Activated naive CD8-positive, alpha-beta T cell treated with anti-CD3 and anti-CD28 coated beads, Interleukin-2, amount 10 ng/mL, durations not matched to agents 7 days and 5 days (primary cell): ENCODE measurements at places on chromosomes 7 and 10.

DNA sequence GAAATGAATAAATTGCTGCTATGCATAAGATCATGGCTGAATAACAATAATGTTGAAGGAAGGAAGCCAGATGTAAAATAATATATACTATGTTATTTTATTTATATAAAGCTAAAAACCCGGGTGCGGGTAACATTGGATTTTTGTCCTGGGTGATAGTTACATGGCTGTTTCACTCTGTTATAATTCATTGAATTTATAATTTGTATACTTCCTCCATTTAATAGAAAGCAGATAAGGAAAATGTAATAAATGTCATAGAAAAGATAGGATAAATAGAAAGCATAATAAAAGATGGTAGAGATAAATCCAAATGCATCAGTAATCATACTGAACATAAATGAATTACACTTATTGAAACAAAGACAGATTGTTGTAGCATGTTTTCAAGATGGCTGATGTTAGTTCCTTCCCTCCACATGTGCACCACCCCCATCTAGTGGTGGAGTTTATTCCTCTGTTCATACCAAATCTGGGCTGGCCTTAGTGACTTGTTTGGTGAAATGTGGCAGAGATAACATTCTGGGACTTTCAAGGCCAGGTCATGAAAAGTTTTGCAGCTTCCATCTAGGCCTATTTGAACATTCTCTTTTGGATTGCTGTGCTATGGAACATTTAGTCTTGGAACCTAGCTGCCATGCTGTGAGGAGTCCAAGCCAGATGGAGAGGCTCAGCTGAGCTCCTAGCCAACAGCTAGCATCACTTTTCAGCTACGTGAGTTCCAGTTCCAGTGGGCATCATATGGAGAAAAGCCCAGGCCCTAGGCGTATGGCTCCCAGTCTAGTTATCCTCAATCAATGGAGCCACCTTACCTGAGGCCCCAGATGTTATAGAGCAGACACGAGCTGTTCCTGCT lies 46.9 kb downstream of the AHCYL2 start:
- no peak for DNase-seq

DNA sequence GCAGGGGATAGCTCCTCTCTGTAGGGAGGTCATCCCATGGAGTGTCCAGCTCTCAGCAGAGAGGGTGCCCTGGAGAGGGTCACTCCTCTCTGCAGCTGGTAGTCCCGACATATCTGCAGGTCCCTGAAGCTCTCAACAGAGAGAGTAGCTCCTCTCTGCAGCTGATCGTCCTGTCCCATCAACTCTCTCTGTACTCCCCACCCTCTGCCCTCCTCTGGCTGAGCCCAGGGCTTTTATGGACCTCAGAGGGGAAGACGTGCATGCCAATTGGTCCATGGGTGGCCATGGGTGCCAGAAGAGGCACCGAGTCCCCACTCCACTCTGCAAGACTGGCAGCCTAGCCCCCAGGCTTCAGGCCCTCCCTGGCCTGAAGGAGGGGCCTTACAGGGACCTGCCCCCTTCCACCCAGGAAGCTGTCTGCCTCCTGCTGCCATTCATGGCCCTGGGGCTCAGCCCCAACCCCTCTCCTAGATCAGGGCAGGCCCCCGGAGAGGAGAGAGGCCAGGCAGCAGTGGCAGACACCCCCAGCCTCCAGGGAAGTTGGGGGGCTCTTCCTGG lies 9.0 kb upstream of the BLVRA start:
- no peak for DNase-seq

DNA sequence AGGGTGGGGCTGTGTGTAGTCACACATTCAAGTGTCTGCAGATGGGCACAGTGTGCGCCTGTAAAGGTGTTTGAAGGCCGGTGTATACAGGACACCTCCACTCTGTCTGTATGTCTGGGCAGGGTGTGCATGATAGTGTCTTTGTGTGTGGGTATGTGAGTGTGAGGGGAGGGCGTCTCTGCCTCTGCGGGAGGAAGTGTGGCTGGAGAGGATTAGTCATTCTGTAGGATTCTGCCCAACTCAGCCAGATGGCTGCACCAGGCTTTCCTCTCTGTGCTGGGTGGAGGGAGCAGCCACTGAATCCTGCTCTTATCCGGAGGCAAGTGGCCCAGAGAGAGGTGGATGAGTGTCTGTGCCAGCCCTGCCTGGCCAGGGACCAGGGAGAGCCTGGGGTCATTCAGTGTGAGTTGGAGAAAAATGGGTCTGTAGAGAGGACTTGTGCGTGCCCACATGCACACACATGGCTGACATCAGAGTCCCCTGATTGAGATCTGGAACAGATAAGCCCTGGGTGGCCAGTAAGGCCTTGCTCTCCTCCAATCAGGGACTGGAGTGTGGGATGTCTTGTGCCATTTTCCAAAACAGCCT lies 1.7 kb downstream of the SFXN3 start:
- DNase-seq: no peak

GRCh38 chr10:71276873-71277272 lies 42.2 kb upstream of the SLC29A3 start:
- no peak for DNase-seq

GRCh38 chr10:103241262-103242011 lies 4.2 kb upstream of the RPEL1 start:
- no peak for DNase-seq

GRCh38 chr7:91457208-91457607 lies 193.0 kb downstream of the FZD1 start:
- DNase-seq: no peak

- DNase-seq: peak; percentile 64
These were observed 67.5 kb downstream of the PFKFB3 start for GRCh38 chr10:6269953-6270867.

DNA sequence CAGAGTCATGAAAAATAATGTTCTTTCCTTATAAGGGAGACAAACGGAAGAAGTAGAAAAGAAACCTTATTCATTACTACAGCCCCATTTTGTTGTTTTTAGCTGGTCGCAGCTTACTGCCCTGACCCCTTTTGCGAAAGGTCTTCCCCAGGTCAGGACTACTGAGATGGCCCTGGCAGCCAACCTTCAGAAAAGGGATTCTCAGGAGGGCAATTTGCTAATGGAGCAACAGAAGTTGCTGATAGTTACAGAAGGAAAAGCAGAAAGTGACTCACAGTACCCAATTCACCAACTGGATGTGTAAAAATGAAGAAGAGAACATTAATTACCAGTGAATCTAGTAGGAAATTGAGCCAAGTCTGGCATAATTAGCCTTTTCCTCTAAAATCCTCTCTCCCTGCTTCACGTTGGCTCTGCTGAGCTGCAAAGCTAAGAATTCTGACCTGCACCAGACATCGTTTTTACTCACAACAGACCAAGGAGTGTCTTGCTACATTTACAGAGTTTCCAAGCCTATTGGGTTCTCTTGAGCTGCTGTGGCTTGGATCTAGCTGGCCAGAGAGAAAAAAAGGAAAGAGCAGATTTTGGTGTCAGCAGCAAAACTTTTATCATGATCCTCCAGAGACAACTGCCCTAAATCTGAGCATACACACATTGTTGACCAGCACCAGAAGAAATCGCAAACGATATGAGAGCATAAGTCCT lies 499.9 kb upstream of the FZD8 start:
- no peak for DNase-seq

DNA sequence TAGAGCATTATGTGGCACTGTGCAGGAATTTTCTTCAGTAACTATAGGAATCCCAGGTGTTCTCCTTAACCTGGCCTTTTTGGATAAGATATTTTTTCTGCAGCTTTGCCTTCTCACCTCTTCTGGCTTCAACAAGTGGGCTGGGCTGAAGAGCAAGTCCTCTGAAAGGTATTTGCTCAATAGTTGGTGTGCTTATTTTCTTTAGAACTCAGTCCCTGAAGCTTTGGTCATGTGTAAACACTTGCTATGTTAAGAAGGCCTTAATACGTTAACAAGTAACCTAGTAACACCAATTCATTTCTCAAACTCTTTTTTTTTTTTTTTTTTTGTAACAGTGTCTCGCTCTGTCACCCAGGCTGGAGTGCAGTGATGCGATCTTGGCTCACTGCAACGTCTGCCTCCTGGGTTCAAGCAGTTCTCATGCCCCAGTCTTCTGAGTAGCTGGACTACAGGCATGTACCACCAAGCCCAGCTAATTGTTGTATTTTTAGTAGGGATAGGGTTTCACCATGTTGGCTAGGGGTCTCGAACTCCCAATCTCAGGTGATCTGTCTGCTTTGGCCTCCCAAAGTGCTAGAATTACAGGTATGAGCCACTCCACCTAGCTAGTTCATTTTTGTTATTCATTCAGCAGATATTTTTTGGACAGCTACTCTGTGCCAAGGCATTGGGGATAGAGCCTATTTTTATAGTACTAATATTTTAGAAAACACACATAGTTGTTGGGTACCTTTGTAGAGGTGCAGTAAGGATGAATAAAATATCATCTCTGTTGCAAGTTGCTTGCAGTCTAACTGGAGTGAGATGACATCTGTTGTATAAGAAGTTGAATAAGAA lies 164.6 kb downstream of the SND1 start:
- DNase-seq: no peak

DNA sequence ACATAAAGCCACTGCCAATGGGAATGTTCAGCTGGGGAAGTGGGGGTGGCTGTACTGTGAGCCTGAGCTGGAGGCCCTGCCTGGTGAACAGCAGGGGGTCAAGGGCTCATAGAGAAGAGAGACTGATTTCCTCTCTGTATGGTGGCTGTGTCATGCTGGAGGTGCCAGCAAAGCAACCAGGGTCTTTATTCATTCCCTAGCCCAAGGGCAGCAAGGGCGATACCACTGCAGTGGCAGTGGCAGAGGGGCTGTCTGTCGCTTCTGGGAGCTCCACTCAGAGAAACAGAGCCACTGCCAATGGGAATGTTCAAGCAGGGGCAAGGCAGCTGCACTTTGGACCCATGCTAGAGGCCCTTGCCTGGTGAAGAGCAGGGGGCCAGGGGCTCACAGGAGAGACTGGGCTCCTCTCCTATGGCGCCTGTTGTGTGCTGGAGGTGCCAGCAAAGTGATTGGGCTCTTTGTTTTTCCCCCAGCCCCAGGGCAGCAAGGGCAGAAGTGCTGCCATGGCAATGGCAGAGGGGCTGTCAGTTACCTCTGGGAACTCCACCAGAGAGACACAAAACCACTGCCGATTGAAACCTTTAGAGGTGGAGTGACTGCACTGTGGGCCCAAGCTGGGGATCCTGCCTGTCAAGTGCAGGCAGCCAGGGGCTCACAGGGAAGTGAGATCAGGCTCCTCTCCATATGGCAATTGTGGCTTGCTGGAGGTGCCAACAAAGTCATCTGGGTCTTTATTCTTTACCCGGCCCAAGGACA lies 545.1 kb downstream of the SH2D4B start:
- no peak for DNase-seq

GRCh38 chr10:9450801-9451200 lies 1396.3 kb downstream of the GATA3 start:
- DNase-seq: no peak

GRCh38 chr7:27689150-27689549 lies 26.5 kb upstream of the HIBADH start:
- no peak for DNase-seq

DNA sequence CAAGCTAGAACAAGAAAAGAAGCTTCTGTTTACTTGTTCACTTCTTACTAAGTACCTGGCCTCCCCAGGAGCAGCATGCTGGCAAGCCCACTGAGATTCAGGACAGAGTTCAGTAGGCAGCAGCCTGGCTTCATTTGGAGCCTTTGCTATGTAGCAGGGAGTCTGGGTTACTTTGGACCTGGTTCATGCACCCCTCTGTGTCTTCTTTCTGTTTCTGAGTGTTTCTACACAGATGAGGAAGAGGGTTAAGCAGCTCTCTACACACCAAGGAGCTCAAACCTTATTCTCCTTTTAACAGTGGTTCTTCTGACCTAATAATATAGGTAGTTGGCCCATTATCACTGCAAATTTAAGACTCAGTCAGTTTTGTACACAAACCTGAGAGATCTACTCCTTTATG lies 152.9 kb downstream of the ARID5B start:
- DNase-seq: no peak

DNA sequence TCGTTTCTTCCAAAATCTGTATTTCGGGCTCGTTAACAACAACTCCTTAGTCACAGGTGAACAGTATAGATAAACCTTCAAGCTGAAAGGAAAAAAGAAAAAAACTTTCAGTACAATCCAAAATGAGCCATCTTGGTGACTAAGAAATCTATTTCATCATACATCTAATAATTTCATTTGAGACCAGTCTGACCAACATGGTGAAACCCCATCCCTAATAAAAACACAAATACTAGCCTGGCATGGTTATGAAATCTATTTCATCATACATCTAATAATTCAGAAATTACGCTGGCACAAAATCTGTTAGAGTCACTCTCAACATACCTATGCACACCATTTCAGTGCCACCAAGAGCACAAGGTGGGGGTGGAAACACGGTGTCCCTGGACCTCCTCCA lies 8.8 kb downstream of the DCLRE1C start:
- DNase-seq: no peak

GRCh38 chr7:50739744-50740435 lies 42.8 kb downstream of the GRB10 start:
- DNase-seq: peak; percentile 51

- DNase-seq: no peak
These were observed 109.7 kb downstream of the GNAI1 start for GRCh38 chr7:80244206-80244916.

DNA sequence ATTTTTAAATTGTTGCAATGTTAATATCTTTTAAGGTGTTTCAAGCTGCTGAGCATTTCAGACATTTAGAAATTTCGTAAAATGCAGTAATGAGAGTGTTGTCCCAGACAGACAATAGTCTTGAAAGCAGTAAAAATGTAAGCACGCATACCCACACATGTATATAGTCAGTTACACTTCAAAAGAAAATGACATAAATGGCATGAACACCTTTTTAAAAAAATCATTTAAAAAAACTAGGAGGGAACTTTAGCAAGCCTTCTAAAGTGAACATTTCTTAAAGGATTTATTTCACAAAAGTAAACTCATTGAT lies 51.0 kb downstream of the CPED1 start:
- DNase-seq: no peak
